Hematopoietic multipotent progenitor cell treated with erythropoietin and hydrocortisone succinate and interleukin-3 and kit ligand, for 6 days (in vitro differentiated cells): ENCODE measurements at places on chromosomes 5 and 9.

- no peak for DNase-seq
Measured at GRCh38 chr9:130183133-130183762, 11.0 kb downstream of the NCS1 start.

DNA sequence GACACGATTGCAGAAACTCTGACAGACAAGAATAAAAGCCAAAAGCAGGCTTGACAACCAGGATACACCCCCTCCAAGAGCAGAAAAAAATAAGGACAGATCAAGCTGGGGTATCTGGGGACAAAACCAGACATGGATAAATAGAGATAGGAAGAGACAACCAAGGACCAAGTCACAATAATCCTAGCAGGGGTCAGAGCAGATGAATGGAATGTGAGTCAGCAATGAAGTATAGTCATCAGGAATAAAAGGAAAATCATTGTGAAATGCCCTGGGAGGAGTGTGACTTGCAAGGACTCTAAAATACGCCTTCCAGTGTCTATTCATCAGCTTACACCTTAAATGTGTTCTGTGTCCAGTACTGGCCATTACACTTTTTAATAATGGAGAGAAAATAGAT, 206.8 kb downstream of the CAAP1 start:
- no peak for DNase-seq

- no peak for DNase-seq
Measured at GRCh38 chr5:108703313-108703712, 44.4 kb upstream of the FER start.

DNA sequence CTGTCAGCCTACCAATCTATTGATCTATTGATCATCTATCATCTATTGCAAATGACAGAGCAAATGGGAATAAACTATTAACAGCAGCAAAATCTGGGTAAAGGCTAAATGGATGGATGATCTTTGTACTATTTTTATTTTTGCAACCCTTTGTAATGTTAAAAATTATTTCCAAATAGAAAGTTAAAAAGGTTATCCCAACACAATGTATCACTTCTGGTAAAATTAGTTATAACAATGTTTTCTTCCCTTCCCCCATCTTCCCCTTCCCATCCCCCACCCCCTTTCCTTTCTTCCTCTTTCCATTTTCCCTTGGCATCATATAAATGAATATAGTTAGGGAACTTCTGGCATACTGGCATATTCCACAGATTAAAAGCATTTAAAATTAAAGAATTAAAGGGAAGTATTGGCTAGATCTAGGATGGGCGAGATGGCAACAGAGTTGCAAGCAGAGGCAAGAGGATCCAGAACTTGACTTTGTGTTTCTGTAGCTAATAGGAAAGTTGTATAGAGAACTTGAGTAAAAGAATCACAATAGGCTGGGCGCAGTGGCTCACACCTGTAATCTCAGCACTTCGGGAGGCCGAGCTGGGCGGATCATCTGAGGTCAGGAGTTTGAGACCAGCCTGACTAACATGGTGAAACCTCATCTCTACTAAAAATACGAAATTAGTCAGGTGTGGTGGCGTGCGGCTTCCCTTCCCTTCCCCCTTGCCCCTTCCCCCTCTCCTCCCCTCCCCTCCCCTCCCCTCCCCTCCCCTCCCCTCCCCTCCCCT, 66.6 kb upstream of the TAF11L2 start:
- DNase-seq = no peak

GRCh38 chr5:129717751-129718310, 30.1 kb upstream of the MINAR2 start:
- no peak for DNase-seq

GRCh38 chr5:37247036-37247435, 2.1 kb downstream of the CPLANE1 start:
- DNase-seq = no peak

- no peak for DNase-seq
Measured at GRCh38 chr5:95641741-95642220, 4.8 kb upstream of the RFESD start.

GRCh38 chr5:114477816-114478334, 116.0 kb downstream of the KCNN2 start:
- DNase-seq = no peak

- DNase-seq = peak; percentile 51
Measured at GRCh38 chr9:90773617-90774016, 28.0 kb upstream of the SYK start.

DNA sequence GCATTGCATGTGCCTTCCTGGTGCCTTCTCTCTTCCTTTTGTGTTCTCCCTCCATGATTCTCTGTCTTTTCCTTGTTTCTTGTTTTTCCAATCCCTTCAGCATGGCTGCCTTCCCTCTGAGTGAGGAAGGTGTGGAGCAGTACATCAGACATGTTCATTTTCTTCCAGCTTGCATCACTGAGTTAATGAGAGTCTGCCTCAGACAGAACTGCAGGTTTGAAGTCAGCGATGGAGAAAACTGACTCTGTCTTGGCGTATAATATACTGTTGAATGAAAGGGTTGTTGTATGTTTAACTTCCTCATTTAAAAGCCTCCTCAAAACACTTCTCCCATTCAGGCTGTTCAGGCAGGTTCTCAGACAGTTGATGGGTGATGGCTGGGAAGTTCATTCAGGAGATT, 129.3 kb downstream of the KDM4C start:
- DNase-seq = no peak

- peak; percentile 28 for DNase-seq
Measured at GRCh38 chr9:89077519-89077918, 86.3 kb downstream of the S1PR3 start.

- DNase-seq = no peak
Measured at GRCh38 chr5:78783434-78784130, 135.0 kb upstream of the LHFPL2 start.

DNA sequence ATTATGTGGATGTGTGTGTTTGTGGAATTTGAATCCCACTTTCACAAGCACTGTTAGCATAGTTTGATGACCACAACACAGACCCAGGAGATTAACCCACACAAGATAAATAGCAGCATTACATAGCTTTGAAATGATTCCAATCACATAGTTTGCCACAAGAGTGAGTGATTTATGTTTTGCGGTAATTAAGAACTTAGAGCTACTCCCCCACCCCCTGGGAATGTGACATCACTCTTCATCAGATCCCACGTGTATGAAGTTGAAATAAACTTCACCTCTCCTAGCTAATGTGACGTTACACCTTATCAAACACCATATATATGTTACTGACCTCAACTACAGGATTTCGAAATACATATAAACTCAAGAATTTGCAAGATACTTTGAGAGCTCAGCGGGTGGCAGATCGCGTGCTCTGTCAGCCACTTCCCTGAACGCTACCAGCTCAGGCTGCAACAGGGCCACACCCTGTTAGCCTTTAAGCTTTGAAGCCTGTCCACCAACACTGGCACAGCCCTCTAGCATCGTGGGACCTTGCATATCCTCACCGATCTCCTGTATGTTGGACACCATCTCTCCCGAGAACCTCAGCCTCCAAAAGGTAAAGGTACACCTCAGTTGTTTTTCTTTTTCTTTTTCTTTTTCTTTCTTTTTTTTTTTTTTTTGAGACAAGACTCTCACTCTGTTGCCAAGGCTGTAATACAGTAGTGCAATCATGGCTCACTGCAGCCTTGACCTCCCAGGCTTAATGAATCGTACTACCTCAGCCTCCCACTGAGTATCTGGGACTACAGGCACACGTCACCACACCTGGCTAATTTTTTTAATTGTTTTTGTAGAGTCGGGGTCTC, 1.7 kb upstream of the AGTPBP1 start:
- DNase-seq = peak; percentile 70

- no peak for DNase-seq
Measured at GRCh38 chr5:54148858-54149257, 161.5 kb downstream of the ARL15 start.

GRCh38 chr9:93812410-93812668, 142.8 kb downstream of the BARX1 start:
- DNase-seq = no peak

DNA sequence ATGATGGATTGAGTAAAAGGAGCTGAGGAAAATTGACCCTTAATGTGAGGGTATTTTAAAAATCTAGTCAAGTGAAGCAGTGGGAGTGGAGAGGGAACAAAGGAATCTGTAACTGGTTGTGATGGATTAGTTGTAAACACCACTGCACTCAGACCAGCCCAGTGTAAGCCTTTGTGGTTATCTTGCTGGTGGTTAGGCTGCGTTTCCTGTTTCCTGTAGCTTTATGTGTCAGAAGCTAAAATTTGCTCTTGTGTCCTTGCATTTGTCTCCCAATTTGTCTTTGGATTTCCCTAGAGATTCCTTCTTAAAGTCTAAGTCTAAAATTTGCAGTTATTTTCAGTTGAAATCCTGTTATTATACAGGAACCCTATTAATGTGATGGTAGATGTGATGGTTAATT, 6.3 kb downstream of the IFNA21 start:
- peak; percentile 64 for DNase-seq

GRCh38 chr9:119375892-119376291, 6.7 kb upstream of the BRINP1 start:
- peak; percentile 42 for DNase-seq

GRCh38 chr5:115428676-115429075, 115.9 kb downstream of the FEM1C start:
- no peak for DNase-seq
